Activated CD8-positive, alpha-beta memory T cell treated with anti-CD3 and anti-CD28 coated beads, Interleukin-2, amount 10 ng/mL, durations not matched to agents 7 days and 5 days (primary cell): ENCODE measurements at places on chromosomes 3 and 15. TPM values are rescaled to one million over a fixed set of nuclear protein-coding genes. Genes with fewer than 3 reads are reported as not detected.

The EPB42 gene
- total RNA-seq: not detected

The USP8 gene
- total RNA-seq: 58.2 TPM

The EDC3 gene
- 41.8 TPM for total RNA-seq

DNA sequence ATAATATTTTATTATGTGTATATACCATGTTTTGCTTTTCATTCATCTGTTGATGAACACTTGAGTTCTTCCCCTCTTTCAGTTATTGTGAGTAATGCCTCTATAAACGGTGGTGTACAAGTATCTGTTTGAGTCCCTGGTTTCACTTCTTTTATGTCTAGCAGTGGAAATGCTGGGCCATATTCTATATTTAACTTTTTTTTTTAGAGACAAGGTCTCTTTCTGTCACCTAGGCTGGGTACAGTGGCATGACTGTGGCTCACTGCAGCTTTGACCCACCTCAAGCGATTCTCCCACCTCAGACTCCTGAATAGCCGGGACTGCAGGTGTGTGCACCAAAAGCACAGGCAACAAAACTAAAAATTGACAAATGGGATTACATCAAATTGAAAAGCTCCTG, 19.9 kb downstream of the GOLM2 start:
- DNase-seq: peak; percentile 48

GRCh38 chr3:124246949-124247348, 255.0 kb upstream of the ROPN1 start:
- DNase-seq: no peak

- no peak for DNase-seq
Observed at GRCh38 chr15:43526261-43526930, 9.0 kb downstream of the MAP1A start.
